Stimulated activated CD8-positive, alpha-beta memory T cell treated with anti-CD3 and anti-CD28 coated beads, Interleukin-2, amount 100 ng/mL, for 48 hours (primary cell): ENCODE measurements at places on chromosomes 5 and 9.

- DNase-seq = peak; percentile 1
These were observed 137.7 kb upstream of the GRIA1 start for GRCh38 chr5:153352685-153353219.

GRCh38 chr9:124815601-124816000 is 37.7 kb upstream of the WDR38 start:
- DNase-seq = no peak

GRCh38 chr5:14551211-14551610 is 30.4 kb upstream of the OTULINL start:
- no peak for DNase-seq

DNA sequence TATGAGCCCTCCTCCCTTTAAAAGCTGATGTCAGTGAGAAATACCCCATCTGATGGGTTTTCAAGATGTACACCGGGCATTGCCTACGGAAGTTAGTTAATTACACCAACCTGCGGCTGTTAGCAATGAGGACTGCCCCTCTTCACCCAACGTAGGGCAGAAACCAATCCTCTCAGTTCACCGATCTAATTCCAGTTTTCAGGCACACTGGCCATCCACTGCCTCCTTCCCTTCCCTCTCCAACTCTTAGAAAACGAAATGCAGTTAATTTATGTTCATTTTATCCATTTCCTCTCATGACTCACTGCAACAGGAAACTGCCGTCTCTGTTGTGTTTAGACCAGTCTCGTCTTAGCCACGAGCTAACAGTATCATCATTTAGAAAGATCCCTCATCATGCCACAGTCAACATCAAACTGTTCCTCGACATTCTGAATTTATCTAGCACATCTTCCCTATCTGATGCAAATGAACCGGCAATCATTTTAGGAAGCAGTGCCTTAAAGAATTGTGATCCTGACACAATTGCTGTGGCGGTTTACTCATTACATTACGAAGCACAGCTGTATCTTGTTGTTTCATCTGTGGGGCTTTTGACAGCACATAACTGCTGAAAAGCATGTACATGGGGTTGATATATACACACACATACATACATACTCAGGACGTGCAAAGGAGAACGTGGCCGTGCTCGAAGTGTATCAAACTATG is 168.6 kb downstream of the EFNA5 start:
- DNase-seq = no peak

DNA sequence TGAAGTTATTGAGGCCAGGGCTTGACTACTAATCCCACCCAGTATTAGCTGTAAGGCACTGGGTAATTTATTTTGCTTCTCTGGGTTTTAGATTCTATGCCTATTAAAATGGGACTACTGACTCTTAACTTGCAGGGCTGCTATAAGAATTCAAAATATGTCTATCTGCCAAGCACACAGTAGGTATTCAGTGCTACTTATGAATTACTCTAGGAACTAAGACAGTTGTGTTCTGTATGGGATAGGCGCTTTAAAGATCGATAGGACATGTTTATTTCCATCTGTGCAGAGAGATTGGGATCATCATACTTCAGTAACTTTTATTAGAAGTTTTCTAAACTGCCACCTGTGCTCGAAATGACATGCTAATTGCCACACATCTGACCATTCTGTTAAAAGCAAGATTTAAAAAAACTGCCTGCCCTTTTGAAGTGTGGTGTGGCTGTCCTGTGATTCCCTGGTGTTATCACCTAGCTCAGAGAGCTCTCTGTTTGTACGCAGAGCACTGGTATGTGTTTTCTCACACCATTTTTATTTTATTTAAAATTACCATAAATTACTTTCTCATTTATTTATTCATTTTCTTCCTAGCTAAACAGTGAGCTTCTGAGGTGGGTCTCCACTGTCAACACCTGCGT is 58.7 kb downstream of the FYB1 start:
- DNase-seq = no peak

- no peak for DNase-seq
These were observed 4.0 kb downstream of the SLC2A6 start for GRCh38 chr9:133474853-133475252.
